ENCODE measurements at places on chromosomes 1 and 21.

GRCh38 chr1:247105966-247106365 is 1.8 kb upstream of the ZNF669 start:
- no peak for DNase-seq

GRCh38 chr1:92410706-92411105 is 76.0 kb downstream of the GFI1 start:
- peak; percentile 19 for DNase-seq

DNA sequence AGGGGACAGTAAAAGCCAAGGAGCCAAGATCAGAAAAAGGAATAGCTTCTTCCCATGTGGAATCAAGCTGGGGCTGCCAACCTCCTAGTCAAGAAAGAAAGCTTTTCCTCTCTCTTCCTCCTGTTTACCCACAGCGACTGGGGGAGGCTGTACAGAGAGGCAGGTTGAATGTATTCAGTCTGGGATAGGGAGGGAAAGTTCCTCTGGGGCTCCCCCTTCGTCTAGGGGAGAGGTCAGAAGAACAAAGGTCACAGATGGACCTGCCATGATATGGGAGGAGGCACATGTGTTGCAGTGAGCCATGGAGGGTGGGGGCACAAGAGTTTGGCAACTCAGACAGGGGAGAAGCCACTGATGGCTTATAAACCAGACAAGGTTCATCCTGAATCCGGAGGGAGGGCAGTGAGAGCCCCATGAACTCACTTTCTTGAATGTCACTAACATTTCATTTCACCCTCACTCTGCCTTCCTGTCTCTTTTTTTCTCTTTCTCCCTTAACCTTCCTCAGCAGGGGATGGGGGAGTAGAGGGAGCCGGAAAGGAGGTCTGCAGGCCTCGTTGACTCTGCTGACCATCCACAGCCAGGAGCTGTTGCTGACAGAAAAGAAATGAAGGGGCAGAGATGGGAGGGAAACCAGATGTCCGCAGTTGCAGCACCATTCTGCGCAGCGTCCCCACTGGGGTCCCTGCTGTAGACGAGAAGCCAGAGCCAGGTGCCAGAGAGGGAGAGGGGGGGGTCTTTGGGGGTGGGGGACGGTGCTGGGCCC is 61.1 kb downstream of the PLXNA2 start:
- DNase-seq, result no peak

DNA sequence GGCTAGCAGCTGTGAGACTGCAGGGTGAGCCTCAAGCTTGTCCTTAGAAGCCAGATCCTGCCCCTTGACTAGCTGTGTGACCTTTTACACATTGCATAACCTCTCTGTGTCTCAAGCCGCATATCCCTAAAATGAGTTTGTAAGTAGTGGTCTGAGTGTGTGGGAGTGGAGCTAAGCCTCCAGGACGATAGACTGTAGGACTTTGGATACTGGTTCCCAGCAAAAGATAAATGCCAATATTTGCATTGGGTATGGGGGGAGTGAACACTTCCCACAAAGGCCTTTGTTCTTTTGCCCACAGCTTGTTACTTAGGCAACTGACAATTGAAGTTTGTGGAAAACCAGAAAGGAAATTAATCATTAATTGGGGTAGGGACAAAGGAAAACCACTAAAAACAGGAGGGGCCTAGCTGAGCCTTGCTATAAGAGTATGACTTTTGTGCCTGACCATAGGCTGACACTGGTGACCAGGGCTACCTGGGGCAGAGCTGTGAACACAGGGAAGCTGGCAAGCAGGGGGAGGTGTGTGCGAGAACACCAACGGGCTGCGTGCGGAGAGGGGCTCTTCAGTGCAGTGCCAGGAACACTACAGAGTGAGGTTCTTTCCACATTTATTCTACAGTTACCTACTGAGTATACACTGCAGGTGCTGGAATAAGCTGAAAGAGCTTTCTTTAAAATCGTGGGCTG is 102.4 kb upstream of the ETV3 start:
- DNase-seq, result no peak

- no peak for DNase-seq
These were observed 28.3 kb downstream of the LAMC1 start for GRCh38 chr1:183051546-183051945.

DNA sequence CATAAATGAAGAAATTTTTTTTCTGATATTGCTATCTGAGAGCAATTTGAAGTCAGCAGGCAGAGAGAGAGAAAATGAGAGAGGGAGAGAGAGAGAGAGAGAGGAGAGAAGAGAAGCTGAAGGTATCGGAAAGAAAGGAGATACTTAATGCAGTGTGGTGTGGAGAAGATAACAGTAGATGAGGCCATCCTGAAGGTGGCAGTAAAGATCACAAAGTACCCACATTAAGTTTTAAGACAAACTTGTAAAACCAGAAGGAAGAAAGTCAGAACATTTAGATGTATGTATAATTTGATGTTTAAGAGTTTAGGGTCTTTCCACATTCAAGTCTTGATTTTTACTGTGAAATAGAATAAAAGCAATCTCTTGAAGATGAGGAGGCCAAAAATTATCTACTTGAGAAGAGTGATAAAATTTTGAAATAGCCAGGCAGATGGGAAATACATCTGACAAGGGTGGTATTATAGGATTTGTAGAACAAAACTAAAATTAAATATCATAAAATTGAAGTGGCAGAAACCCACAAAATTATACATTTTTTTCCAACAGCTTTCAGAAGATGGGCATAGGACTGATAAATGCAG is 1753.4 kb downstream of the MRPL39 start:
- DNase-seq, result no peak

DNA sequence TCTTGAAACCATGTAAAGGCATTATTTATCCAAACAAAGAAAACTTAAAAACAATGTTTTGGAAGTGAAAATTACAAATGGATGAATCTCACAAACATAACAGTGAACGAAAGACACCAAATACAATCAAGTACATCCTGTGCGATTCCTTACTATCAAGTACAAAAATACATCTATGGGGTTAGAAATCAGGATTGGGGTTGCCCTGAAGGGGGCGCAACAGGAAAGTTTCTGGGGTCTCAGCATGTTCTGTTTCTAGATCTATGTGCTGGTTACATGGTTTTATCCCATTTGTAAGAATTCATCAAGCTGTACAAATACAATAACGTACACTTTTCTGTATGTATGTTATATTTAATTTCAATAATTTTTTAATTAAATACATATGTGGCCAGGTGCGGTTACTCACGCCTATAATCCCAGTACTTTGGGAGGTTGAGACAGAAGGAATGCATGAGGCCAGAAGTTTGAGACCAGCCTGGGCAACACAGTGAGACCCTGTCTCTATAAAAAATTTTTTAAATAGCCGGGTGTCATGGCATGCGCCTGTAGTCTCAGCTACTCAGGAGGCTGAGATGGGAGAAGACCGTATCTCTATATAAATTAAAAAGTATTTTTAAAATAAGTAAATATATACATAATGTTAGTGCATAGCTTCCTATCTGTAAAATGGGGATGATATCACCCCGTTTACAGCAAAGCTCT is 121.5 kb upstream of the SOD1 start:
- DNase-seq, result no peak

DNA sequence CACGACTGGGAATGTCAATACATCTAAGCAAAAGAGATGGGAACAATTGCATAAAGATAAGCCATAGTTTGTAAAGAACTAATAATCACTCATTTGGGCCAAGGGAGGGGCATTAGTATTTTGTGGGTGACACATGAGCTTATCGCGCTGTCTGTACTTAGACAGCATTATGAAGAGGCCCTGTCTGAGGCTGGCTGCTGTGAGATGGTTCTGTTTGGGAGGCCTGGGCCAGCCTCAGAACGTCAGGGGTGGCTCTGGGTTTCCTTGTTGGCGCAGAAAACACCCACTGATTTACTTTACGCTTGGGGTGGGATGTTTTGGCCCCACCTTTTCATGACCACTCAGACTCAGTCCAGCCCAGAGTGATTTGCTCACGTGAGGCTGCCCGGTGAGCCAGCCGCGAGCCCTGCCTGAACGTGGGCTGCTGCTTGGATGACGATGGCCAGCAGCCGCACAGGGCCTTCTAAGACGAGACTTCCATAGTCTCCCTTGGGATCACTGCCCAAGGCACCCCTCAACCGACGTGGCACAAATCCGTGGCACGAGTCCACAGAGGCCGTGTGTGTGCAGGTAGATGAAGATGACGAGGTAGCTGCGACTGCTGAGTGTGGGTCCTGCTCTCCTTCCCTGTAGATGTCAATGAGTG is 18.7 kb downstream of the UMODL1 start:
- no peak for DNase-seq

DNA sequence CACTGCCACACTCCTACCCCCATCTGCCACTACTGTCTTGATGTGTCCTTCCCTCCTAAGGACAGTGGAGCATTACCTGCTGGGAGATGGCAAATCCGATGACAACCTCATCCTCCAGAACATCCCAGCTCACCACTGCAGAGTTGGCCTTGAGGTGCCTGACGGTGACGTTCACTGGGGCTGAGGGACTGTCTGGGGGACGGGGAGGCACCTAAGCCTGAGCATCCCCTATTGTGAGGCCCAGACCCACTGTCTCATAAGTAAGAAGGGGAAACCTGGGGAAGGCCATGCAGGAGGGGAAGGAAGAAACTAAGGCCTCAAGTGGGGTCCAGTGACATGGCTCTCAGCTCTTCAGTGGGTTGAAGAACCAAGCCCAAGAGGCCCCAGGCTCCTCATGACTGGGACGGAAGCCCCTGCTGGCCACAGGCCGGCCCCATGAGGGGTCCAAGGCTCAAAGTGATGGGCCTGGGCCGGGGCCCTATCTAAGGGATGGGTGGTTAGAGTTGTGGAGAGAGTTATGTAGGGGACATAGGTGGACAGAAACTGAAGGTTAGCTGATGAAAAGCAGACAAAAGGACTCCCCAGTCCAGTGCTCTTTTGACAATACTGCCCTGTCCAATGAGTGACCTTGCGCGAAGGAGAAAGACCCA is 1.8 kb downstream of the FNDC5 start:
- DNase-seq, result no peak

DNA sequence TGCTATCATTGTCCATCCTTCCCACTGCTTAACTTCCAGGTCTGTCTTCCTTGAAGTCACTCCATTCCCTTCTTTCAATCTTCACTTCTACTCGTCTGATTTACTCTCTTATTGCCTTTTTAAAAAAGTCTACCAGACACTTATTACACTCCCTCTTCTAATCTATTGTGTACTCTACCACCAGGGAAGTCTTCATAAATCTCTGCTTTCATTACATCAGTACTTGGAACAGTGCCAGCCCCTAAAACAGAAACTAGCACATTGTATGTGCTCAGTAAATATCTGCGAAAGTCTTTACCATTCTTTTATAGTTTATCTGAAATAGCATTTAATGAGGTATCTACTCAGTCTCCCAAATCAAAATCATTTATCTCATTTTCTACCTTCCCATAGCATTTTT is 236.4 kb downstream of the USH2A start:
- no peak for DNase-seq

DNA sequence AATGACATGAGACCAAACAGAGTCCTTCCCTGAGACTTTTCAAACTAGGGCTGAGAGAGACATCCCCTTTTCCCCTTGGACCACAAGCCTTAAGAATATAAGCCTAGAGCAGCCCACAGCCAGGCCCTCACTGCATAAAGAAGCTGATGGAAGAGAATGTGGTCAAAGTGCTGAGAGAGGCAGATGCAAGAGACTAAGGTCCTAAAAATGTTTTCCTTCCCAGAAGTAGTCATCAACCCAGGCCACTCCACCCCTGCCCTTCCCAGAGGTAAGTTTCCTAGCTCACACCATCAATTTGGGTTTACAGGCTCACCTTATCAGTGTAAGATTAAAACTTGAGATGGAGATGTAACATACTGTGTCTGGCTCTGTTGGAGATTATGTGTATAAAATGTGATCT is 58.2 kb downstream of the BCAR3 start:
- no peak for DNase-seq

DNA sequence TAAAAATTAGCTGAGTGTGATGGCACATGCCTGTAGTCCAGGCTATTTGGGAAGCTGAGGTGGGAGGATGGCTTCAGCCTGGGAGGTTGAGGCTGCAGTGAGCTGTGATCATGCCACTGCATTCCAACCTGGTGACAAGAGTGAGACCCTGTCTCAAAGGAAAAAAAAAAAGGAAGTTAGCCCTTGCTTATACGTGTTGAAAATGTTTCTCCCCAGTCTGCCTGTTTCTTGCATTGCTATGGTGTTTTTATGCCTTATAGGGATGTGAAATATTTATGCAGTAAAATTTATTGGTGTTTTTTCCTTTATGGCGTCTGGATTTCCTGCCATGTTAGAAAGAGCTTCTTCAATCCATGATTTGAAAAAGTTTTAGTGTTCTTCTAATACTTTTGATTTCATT is 3.6 kb upstream of the RERE start:
- no peak for DNase-seq

DNA sequence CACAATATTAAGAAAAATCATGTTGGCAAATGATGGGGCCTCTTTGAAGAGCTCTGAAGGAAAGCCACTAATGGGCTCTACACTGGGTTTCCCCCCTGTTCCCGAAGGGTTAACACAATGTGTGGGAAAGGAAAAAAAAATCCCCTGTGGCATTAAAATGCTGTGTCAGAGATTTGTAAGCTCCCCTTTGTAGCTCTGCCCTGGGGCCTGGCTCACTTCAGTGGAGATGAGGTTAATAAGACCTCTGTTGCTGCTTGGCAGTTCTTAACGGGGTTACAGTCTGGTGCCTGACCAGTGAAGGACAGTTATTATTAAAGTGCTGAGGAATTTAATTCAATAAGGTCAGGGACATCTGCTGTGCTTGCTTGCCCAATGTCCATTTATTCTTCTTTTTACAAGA is 129.7 kb upstream of the UBE2U start:
- DNase-seq, result no peak

GRCh38 chr21:29378832-29379231 is 80.1 kb downstream of the BACH1 start:
- no peak for DNase-seq

- DNase-seq, result peak; percentile 34
These were observed 390 bp downstream of the ZFP69B start for GRCh38 chr1:40450495-40451237.

DNA sequence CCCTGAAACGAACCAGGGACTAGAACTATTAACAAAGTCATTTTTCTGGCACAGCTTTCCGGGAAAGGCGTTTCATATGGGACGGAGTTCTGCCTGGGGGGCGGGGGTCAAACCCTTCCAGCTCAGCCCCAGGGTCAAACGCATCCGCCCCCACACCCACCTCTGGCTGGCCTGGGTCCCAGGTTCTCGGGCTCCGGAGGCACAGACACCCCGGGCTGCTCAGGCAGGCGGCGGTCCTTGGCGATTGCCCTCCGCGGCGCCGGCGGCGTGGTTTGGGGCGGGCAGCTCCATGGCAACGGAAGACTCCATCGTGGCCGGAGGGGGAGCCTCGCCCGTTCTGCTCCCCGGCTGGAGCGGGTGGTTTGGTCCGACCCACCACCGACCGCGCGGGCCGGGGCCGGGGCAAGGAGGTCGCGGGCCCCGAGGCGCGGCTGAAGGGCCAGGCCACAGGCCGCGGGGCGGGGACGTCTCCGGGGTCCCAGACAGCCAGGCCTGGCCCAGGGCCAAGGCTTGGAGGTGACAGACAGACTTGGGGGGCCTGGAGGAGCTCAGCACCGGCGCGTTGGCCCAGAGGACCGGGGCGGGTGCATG is at the start of gene CFAP74:
Gene CFAP74, minus strand, starts transcription at position 246 of the 591 bp plus-strand sequence. CDS start 12,830 bp downstream, outside the sequence.
- DNase-seq, result no peak
